ENCODE measurements at places on chromosomes 3 and 15.

DNA sequence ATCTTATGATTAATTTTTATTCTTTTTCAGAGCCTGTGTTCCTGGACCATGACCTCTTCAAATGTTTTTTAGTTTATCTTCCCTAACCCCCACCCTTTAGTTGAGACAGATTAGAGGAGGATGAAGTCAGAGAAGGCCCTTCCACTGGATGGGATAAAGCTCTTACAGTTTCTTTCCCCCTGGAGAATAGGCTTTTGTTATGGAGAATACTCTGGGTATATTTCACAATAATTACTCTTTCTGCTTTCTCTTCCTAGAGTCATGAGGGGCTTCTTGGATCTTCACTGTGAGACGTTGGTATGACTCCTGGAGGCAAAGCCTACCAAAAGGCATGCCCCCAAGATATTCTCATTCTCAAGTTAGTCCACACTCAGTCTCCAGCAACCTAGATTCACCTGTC, 144.4 kb upstream of the THRB start:
- no peak for DNase-seq

- DNase-seq = no peak
Observed at GRCh38 chr3:42214565-42215283, 51.3 kb downstream of the CCK start.

DNA sequence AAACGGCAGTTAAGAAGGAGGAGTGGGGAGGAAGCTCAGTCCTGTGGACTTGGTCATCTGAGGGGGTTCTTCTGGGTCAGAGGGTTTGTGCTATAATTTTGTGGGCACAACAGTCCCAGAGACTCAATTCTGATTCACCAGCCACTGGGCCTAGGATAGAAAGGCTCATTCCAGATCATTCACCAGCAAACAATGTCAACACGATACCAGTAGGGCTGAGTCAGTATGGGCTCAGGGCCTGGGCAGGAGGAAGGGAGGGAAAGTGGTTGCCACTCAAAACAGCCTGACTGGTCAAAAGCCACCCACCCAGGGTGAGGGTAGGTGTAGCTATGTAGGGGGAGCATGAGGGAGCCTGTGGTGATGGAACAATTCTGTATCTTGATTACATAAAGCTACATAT, 86.9 kb upstream of the MEX3B start:
- DNase-seq = no peak

- DNase-seq = no peak
Observed at GRCh38 chr15:41868321-41868720, 25.5 kb downstream of the SPTBN5 start.

DNA sequence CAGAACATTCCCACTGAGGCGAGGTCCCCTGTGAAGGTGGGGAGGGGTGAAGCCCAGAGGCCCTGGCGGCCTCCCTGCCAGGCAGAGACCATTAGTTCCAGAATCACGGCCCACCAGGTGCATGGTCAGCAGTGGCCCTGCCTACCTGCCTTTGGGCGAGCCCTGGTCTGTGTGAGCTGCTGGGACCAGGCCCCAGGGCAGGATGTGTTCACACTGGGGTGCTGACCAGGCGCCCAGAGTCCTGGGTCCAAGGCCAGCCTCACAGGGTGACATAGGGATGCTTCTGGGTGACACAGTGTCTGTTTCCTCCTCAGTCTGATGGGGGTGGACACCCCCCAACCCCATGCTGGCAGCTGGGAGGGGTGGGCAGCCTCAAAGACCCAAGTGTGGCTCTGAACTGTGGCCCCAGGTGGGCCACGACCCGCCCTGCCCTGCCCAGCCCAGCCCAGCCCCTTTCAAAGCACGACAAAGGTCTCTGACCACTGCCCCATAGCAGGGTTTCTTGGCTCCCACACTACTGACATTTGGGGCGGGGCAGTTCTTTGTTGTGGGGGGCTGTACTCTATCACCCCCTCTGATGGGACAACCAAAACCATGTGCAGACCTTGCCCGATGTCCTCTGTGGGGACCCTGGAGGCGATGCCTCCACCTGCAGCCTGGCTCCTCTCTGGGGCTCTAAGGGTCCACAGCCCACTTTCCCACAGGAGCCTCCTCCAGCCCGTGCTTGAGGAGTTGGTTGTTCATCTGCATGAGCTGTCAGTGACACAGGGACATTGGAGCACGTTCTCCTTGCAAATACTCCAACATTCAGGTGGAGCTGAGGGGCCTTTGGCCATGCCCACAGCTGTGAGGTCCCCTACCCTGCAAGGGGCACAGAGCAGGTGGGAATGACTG, 44.8 kb upstream of the SLC41A3 start:
- no peak for DNase-seq

Measured in right renal pelvis (tissue), 4 donors.